ENCODE measurements at places on chromosomes 16 and 17.

- DNase-seq, result no peak
Measured at GRCh38 chr17:7993972-7994589, 8.3 kb upstream of the GUCY2D start.

GRCh38 chr17:70624211-70624610 is 454.9 kb downstream of the KCNJ2 start:
- no peak for DNase-seq

DNA sequence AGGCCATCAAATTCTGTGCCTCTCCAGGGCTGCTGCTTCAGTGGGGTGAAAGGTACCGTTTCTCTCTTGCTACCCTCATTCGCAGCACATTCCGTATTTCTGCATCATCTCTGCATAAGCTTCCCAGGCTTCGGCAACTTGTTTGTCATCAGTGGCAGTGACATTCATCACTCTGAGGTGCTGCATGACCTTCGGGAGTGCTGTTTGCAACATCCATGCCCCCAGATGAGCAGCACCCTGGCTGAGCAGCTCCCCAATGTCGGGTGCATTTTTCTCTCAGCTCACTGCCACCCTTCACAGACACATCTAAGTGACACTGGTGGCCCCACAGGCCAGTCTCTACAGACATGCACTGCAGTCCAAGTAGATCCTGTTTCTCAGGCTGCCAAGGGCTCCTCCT is 3.8 kb downstream of the CREBBP start:
- no peak for DNase-seq

DNA sequence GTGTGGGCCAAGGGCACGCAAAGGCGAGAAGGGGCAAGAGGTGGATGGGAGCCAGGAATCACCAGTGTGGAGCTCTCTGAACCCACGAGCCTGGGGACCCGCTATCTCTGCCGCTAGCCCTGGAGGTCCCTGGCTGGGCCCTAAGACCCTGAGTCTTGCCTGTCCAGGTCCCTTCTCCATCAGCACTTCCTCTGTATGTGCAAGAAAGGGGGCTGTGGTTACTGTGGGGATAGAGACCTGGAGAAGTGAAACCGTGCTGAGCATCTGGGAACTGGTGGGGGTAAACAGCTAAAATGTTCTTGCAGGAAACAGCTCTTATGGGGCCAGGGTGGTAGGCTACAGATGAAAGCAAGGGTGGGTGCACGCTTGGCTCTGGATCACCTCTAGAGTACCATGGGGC is 3.1 kb downstream of the SPNS3 start:
- no peak for DNase-seq

DNA sequence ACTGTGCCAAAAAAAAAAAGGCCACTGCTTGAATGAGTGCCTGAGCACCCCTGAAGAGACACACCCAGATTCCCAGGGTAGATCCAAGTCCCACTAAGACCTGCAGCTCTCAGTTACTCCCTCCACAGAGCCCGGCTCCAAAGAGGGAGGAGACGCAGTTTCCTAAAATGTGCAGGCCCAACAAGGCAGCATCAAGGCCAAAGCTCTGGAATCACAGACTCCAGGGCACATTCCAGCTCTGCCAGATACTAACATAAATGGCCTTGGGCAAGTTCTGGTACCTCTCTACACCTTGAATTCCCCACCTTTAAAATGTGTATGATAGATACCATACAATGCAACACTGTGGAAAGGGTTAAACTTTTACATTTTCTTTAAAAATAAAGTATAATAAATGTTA is 57.0 kb downstream of the GAS7 start:
- DNase-seq, result no peak

DNA sequence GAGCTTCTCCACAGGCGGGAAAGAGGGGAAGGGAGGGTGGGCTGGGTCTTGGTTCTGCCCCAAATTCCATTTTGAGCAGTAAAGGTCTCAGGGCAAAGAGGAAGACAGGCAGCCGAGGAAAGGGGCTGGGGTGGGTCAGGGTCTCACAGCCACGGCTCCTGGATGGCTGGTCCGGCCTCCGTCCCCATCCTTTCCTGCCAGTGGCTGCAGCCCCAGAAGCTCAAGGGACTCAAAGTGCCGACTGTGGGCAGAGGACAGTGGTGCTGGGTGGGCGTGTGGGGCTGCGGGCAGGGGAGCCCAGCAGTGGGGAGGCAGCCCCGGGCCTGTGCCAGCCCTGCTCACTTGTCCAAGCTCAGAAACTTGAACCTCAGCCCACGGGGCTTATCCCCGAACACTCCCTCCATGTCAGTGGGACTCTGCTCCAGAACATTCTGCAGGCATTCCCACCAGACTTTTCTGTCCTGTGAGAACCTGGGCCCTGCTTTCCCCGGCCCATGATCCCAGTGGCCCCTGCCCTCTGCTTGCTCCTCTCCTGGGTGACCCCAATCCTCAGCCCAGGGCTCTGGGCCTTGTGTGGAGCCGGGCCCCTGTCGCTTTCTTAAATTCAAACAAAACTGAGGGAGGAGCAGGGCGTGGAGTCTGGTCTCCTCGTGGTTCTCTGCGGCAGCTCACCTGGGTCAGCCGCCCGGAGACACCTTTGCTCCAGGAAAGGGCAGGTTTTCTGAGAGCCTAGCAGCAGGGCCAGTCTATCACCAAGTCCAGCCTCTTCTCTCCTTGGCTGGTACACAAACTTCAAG is 117.8 kb upstream of the METRNL start:
- DNase-seq, result no peak

DNA sequence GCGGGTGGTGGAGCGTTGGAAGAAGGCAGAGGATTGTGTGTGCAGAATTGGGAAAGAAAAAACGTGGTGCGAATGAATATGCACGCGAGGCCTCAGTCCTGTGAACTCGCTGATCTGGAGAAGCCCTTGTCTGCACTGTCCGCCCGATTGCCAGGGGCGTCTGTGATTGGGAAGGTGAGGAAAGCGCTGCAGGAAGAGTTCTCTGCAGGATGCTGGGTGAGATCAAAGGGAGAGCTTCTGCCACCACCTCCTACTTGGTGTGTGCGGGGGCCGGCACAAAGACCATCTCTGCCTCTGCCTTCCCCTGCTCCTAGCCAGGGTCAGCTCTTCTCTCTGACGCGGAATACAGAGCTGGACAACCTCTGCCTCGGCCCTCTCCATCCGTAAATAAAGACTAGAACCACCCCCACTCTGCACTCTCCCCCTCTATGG is 841 bp upstream of the RAB5C start:
- DNase-seq, result no peak

DNA sequence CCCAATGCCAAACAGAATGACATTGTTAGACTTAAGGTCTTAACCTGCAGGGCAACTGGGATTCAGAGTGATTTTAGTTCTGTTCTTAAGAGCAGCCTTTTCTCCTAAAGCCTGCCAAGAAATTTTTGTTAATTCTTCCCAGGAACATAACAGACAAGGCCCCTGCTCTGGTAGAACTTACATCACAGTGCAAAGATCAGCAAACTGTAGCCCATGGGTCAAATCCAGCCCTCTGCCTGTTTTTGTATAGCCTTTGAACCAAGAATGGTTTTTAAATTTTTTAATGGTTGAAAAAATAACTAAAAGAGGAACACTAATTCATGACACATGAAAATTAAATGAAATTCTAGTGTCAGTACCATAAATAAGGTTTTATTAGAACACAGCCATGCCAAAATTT is 3.8 kb downstream of the ACSM3 start:
- no peak for DNase-seq

DNA sequence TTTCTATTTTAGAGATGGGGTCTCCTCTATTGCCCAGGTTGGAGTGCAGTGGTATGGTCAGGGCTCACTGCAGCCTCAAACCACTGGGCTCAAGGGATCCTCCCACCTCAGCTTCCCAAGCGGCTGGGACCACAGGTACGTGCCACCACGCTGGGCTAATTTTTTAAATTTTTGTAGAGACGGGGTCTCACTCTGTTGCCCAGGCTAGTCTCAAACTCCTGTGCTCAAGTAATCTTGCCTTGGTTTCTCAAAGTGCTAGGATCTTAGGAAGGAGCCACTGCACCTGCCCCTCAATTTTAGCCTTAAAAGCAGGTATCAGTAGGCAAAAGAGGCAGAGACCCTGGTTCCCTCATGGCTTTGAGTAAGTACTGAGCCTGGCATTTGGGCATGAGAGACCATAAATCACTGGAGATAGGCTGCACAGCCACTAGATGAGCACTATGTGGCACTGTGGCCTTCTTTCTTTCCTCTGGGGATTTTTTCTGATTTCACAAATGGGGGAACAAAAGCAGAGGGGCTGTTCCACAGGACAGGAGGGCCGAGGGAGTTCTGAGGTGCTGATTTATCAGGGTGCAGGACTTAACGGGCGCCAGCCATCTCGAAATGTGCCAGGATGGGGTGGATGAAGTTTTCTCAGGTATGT is 82.2 kb downstream of the PLXDC1 start:
- DNase-seq, result no peak

- DNase-seq, result peak; percentile 1
Measured at GRCh38 chr17:14427900-14428647, 127.2 kb downstream of the HS3ST3B1 start.

GRCh38 chr17:73184136-73184993 is 8.5 kb upstream of the COG1 start:
- no peak for DNase-seq

GRCh38 chr17:45230787-45231480 is 9.2 kb downstream of the FMNL1 start:
- no peak for DNase-seq

GRCh38 chr17:7889166-7889955 is 772 bp downstream of the CHD3 start:
- no peak for DNase-seq

- no peak for DNase-seq
Measured at GRCh38 chr17:46818929-46819859, 702 bp upstream of the WNT3 start.

DNA sequence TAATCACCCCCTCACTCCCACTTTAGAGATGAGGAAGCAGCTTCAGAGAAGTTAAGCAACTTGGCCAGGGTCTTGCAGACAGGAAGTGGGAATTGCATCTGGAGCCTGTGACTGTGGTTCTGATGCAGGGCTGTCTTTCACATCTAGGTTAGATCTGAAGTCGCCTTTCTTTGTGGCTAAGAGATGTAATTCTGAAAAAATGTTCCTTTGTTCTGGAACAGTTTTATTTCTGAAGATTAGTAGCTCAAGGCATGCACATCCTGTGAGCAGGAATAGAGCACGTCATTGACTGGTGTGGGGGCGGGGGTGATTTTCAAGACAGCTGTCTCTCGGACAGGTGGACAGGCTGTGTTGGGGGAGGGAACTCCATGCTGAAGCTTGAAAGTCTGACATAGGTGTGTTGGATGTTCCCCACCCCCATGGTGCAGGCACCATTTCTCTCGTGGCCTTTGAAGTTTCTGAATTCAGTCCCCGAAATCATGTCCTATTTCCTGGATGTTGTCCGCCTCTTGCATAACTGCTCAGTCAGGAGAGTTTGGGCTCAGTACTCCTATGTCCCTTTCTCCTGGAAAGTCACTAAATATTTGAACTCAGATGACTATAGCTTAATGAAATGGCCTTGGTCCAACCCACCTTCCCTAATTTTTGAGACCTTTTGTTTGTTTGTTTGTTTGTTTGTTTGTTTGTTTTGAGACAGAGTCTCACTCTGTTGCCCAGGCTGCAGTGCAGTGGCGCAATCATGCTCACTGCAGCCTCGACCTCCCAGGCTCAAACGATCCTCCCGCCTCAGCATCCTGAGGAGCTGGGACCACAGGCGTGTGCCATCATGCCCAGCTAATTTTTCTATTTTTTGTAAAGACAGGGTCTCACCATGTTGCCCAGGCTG is 21.0 kb upstream of the HERPUD1 start:
- no peak for DNase-seq

DNA sequence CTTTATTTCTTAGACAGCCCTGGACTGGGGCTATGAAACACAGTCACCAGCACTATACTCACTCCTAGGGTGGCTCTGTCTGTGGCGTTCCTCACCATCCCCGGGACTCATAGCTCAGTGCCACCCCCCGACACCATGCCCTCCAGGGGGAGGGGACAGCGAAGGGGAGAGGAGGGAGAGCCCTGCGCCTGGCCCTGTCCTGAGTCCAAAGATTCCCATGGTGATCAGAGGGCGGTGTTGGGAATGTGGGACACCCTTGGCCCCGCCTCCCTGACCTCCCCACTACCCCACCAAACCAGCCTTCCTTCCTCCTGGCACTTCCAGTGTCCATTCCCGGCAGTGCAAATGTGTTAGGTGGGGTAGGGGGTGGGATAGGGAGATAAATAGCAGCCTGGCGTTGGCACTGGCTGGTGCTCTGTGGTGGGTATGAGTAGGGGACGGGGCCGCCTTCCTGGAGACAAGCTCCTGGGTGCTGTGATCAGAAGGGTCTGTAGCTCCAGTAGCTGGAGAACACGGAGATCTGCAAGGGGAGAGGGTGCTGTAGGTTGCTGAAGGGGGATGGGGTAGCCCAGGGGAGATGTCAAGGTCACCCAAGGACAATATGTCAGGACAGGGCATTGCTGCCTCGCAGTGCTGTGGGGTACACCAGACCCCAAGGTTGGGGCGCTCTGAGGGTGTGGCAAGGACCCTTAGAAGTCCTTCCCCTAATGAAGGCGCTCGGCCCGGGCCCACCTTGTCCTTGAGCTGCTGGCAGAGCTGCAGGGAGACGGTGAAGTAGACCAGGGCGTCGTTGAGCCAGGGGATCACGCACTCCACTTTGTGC is 2.0 kb downstream of the SMIM22 start:
- no peak for DNase-seq

GRCh38 chr17:44595216-44595775 is 38.0 kb downstream of the FZD2 start:
- no peak for DNase-seq

DNA sequence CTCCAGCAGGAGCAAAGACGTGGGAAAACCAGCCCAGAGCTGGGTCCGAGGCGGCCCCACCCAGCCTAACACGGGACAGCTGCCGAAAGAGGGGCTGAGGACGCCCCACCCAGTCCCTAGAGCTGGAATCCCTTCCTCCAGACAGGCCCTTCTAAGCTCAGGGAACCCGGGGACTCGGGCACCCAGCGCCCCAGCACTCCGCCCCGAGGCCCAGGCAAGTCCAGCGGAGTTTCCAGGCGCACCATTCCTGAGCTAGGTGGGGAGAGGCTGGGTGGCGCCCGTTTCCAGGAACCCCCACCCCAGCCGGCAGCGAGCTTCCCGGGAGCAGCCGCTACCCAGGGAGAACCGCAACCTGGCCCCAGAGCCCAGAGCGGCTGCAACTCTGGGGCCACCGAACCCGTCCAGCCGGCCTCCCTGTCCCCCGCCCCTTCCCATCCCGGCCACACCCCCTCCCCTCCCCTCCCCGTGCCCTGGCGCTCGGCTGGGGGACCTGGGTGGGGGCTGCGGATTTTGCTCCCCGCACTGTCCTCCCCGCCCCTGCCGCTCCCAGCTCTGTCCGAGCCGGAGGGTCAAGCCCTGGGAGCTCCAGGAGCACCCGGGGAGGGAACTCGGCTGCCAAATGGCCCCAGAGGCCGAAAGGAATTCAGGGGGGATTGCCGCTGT is 536 bp downstream of the TMC6 start:
- no peak for DNase-seq

DNA sequence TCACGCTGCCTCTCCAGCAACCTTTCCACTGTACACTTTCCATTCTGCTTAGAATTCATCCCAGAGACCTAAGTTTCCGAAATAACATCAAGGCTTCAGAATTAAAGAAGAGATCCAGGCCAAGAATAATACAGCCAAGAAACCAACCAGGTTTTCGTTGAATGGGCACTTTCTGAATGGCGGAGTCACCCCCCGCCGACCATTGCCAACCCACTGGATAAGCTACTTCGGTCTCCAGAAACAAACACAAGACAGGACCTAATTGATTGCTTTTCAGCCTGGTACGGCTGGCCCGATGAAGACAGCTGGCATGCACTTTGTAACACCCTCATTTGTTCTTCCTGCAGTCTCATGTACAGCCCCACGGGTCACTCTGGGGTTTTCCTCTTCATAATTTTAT is 308.1 kb upstream of the ZFHX3 start:
- DNase-seq, result no peak

All from activated naive CD8-positive, alpha-beta T cell treated with anti-CD3 and anti-CD28 coated beads, Interleukin-2, amount 50 U/mL, for 16 hours (primary cell).